ENCODE measurements at places on chromosomes 12 and 14.

GRCh38 chr12:21527451-21528180 lies 1.5 kb downstream of the SPX start:
- peak; percentile 14 for DNase-seq

DNA sequence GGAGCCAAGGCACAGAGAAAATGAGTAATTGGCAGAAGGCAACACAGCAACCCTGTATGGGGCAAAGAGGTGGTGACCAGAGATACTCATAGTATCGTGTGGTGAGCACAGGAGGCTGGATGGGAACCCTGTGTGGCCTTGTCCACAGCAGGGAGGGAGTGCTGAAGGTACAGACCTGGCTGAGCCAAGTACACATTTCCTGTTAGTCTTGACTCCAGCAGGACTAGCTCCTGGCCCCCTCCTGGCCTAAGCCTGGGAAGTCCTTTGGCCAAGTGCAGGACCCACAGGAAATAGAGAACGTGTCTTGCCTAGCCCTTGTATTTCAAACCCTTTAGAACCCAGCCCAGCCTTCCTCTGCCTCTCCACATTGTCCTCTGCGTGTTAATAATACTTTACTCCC lies 289.8 kb upstream of the PWP1 start:
- no peak for DNase-seq

- no peak for DNase-seq
Observed at GRCh38 chr12:120674097-120674636, 12.8 kb upstream of the MLEC start.

GRCh38 chr12:55737581-55738122 lies 5.3 kb upstream of the GDF11 start:
- DNase-seq, result no peak

DNA sequence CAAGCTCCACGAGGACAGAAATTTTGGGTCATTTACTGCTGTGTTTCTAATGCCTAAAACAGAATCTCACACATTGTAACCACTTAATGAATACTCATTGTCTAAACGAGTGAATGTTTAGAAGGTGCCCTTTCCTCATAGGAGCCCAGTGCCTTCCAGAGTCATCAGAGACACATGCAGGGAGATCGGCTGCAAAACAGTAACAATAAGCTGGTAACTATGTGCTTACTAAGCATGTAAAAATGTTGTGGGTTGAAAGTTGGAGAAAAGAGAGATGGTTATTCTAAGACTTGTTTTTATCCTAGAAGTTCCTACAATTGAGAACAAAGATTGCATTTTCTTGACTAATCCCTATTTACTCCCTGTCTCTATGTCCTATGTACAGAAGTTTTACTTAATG lies 7.4 kb downstream of the TESPA1 start:
- DNase-seq, result peak; percentile 36

GRCh38 chr14:72118841-72119240 lies 186.6 kb downstream of the RGS6 start:
- no peak for DNase-seq

DNA sequence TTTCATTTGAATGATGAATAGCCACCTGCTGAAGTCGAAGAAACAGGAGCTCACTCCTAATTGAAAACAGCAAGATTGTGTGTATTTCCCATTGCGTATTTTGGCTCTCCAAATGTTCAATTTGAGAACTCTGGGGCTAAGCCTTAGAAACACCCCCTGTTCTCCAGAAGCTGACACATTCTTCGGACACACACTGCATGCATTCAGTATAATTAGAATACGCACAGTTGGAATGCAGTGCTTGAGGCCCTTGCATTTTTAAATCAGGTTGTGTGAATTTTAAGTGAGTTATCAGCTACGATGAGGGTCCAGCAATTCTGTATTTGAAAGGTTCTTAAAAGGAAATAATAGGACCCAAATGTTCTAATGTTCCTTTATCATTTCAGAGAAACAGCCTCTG lies 103.8 kb downstream of the PRKD1 start:
- no peak for DNase-seq

GRCh38 chr12:89327486-89328094 lies 24.7 kb downstream of the DUSP6 start:
- DNase-seq, result no peak

DNA sequence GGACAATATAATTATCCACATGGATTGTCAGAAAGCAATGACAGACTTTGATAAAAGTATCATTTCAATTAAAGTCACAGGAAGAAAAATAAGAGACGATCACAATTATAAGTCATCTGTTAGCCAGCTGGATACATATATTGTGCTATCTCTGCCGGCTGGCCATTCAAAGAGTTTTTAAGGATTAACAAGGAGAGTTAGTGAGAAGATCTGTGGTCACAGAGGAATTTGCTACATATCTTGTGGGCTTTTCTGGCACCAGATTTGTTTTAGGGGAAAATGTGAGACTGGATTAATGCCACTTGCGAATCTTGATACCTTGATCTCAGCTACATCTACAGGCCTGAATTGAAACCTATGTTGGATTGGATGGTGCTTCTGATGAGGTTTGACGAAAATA lies 90.9 kb upstream of the MANSC4 start:
- DNase-seq, result peak; percentile 51

DNA sequence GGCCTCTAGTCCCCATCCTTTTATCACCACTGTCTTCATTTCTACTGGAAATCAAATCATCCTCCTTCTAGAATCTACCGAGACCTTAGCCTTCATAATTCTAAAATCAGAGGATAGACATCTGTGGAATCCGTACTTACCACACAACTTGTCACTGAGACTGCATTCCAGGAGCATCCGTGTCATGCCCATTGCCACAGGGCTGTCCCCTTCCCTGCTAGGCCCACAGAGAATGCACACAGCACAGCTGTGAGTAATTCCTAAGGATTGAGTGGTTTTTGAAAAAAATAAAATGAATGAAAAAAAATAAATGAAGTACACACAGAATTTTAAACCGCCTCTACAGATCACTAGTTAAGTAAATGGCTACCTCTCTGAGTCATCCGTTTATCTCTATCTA lies 21.0 kb upstream of the MAGOHB start:
- peak; percentile 69 for DNase-seq

GRCh38 chr14:76782885-76783566 lies 21.8 kb downstream of the VASH1 start:
- DNase-seq, result no peak

- no peak for DNase-seq
Observed at GRCh38 chr12:117231750-117232149, 41.5 kb upstream of the FBXO21 start.

DNA sequence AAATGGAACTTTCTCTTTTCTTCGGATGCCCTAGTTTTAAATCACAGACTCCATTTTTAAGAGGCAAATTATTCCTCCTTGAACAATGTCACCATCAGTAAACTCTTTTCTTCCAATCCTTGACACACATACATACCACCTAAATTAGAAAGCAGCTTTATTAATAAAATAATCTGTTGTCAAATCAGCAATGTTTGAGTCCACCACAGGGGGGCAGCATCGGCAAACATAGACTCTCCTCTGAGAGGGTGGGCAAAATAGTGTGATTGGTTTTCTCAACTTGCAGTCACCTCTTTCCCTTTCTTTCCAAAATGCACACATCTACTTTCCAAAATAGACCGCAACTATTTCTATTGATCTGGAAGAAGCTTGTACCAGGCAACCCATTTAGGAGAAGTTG lies 438.4 kb upstream of the OR4E1 start:
- no peak for DNase-seq

GRCh38 chr12:11771895-11772502 lies 122.5 kb downstream of the ETV6 start:
- no peak for DNase-seq

DNA sequence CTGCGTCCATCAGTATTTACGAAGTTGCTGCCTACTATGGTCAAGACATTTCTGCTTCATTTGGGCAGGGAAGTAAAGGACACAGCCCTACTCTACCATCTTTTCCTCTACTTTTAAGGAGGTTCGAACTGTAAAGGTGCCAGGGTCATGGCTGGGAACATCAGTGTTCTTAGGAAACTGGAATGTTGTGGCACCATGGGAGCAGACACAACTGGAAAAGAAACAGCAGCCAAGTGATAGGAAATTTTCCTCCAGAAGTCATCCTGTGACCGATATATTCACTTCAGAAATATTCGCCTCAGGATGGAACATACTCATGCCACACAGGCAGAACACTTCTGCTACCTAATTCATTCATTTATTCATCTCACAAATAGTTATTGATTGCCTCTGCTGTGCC lies 104.4 kb downstream of the ETV6 start:
- no peak for DNase-seq

DNA sequence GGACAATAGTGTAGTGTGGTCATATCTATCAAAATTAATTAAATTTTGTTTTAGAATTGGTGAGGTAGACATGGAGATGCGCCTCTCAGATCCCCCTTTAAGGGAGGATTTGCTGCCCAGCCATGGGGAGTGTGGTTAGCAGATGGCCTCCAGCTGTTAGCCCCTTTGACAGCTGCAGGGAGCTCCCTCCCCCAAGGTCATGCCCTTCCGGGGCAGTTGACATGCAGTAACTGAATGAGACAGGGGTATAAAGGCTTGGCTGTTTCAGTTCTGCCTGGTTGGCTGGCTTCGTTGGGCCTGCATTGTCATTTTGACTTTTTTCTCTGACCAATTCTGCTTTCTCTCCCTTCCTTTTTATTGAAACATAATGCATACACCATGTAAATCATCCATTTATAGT lies 291.5 kb upstream of the SRRM4 start:
- no peak for DNase-seq

DNA sequence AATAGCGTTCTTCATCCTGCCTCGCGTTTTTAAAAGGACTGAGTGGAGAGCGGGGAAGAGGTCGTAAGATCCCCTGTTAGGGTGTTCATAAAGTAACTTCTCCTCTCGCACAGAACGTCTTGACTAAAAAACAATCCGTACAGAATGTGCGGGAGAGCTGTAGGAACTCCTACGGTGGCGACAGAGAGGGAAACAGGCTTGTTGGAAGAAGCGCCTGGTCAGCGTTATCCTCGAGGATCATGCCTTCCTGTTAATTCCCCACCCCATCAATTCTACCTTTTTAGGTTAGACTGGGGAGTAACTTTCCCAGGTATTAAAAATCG lies 399 bp upstream of the WASHC4 start:
- no peak for DNase-seq

DNA sequence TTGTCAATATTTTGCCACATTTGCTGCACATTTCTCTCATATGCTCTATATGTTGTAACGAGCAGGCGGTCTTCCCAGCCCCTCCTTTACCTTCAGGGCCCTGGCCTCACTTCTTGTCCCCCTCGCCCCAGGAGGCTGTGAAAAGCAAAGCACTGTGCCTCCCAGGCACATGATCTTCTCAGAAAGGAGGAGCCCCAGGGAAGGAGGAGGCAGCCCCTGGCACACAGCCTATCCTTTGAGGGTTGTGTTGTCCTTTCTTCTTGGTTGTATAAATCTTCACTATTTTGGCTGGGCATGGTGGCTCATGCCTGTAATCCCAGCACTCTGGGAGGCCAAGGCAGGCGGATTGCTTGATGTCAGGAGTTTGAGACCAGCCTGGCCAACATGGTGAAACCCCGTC lies 77.0 kb downstream of the PPP2R5C start:
- no peak for DNase-seq

DNA sequence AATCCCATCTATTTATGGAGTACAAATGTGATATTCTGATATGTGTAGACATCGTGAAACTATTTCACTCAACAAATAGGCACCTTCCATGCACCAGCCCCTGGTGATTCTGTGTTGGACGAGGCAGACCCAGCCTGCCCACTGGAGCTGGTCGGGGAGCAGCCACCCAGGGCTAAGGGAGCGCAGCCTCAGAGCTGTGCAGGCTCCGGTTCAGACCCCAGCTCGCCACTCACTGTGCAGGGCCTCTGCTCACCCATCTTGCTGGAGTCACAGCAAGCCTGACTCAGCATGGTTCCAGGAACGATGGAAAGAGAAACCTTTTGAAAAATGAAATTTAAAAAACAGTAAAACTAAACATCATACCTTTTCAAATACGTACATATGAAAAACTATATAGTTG lies 52.3 kb upstream of the BCL11B start:
- no peak for DNase-seq

DNA sequence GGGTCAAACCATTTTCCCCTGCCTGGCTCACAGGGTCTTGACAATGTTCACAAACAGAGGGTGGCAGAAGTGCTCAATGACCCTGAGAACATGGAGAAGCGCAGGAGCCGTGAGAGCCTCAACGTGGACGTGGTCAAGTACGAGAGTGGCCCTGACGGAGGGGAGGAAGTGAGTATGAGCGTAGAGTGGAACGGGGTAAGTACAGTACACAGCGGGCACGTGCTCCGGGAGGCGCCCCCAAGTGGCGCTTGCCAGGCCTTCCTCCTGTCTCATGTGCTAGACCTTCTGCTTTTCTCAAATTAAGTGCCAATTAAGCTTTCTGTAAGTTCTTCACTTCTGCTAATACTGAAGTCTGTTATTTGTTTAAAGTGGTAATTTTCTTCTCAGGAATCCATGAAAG lies 35.9 kb downstream of the XRCC3 start:
- no peak for DNase-seq

GRCh38 chr14:20417250-20418186 lies 4.2 kb upstream of the TEP1 start:
- no peak for DNase-seq

- DNase-seq, result no peak
Observed at GRCh38 chr12:47356129-47356700, 276.5 kb upstream of the AMIGO2 start.

- no peak for DNase-seq
Observed at GRCh38 chr12:75727577-75727976, 216.2 kb upstream of the KRR1 start.

GRCh38 chr12:50234347-50234746 lies 49.0 kb downstream of the LIMA1 start:
- no peak for DNase-seq

GRCh38 chr12:46267825-46268582 lies 839 bp downstream of the SLC38A1 start:
- no peak for DNase-seq

DNA sequence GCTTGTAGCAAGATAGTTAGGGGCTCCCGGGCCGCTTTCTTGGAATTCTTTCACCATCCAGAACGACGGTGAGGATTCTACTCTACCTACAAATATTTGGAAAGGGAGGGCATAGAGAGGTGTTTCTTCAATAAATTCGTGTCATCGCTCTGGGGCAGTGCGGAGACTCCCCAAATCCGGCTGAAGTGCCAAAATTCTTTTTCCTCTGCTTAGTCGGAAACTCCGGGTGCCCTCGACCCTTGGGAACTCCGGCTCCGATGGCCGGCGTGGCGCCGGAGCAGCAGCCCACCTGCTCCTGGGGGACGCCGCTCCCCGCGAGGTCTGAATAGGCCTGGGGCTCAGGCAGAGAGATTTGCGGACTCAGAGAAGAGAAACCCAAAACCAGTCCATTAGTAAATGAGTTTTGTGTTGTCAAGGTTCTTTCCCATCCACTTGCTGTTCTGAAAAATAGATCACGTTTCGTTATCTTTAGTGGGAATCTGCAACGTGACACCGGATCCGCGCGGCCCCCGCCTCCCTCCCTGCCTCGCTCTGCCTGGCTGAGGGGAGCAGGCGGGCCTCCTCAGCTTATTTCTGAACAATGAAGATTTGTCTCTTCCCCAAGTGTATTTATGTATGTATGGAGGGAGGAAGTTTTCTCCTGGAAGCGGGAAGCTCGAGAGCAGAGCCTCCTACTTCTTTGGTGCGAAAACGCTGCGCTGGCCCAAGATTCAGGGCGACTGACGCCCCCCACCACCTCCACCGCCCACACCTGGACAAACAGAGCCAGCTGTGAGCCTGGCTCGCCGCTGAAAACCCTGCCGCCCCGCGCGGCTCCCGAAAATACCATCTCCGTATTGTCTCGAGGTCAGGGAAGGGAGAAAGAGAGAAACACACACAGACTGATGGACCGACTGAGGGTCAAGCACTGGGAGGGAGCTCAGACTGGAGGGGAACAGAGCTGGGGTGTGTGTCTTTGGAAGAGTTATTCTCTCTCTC lies 3.7 kb upstream of the SIX1 start:
- DNase-seq, result no peak

Measured in GM04504 (cell line).